ENCODE measurements at places on chromosomes 1 and 21.

- no peak for DNase-seq
Observed at GRCh38 chr1:176110203-176110602, 96.9 kb downstream of the COP1 start.

DNA sequence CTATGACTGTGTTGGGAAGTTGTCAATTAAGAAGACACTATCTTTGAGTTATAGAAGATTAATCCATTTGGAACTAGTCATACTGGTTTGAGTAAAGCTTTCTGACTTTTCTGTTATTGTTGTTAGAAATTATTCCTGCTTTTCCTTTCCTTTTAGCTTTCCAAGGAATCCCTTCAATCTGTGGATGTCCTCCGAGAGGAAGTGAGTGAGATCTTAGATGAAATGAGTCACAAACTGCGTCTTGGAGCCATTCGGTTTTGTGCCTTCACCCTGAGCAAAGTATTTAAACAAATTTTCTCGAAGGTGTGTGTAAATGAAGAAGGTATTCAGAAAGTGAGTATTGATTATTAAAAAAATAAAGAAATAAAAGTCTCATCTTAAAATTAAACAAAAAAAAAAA lies 19.3 kb downstream of the GNPAT start:
- no peak for DNase-seq

DNA sequence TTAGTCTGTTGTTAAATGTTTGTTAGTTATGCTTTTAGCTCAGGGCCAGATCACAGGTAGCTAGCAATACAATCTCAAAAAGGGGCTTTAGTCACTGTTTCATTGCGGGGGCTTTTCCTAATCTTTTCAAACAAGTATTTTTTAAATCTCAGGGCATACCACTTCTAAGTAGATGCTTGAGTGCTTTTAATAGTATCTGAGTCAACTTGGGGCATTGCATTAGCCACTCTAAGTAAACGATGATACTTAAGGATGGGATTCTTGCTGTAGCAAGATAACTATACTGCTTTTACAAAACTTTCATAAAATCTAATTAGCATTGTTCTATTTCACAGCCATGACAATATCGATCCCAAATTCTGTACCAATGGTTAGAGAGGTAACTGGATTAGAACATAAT lies 11.6 kb downstream of the CDC42BPA start:
- no peak for DNase-seq

GRCh38 chr1:160154790-160155189 lies 3.4 kb downstream of the ATP1A4 start:
- no peak for DNase-seq
